Naive thymus-derived CD8-positive, alpha-beta T cell (primary cell): ENCODE measurements at places on chromosomes 7 and 10.

GRCh38 chr7:47931005-47932004, 17.0 kb downstream of the PKD1L1 start:
- no peak for DNase-seq

- no peak for DNase-seq
Observed at GRCh38 chr10:49279015-49279880, 19.7 kb upstream of the C10orf71 start.

DNA sequence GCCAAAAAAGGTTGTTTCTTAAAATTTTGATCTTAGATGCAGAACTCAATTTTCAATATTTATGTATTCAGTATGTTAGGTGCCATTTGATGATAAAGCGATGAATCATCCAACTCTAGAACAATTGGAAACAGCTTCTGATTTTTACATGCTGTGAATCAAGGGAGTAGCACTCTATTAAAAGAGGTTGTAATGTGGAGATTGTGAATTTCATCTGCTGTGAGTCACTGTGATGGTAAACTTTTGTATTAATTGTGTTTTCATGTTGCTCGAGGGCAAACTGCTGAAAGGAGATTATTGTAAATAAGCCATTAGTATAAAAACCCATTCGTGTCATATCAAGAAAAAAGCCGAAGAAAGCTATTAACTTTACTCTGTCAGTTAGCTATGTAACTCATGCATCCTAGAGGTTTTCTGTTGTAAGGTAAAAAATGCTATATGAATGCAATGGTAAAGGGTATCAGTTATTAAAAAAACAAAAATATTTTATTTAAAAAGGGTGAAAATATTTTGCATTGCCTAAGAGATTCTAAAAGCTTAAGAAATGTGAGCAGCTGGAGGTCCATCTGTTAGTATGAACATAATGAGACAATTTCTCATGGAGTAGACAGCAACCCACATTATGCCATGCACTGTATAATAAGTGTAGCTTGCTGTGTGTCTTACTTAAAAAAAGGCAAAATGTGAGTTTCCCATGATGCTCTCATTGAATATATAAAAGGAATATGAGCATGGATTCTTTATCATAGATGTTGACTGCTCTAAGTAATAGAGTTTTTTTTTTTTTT, 511.0 kb upstream of the PCDH15 start:
- DNase-seq, result no peak

GRCh38 chr10:33423154-33423529, 88.7 kb upstream of the NRP1 start:
- no peak for DNase-seq

GRCh38 chr7:150927956-150928344, 50.2 kb downstream of the KCNH2 start:
- DNase-seq, result no peak

GRCh38 chr7:17939606-17940301, 540 bp downstream of the SNX13 start:
- DNase-seq, result peak; percentile 36

GRCh38 chr7:132249256-132249971, 326.9 kb downstream of the PLXNA4 start:
- no peak for DNase-seq

GRCh38 chr10:117996709-117997108, 50.0 kb downstream of the RAB11FIP2 start:
- no peak for DNase-seq

DNA sequence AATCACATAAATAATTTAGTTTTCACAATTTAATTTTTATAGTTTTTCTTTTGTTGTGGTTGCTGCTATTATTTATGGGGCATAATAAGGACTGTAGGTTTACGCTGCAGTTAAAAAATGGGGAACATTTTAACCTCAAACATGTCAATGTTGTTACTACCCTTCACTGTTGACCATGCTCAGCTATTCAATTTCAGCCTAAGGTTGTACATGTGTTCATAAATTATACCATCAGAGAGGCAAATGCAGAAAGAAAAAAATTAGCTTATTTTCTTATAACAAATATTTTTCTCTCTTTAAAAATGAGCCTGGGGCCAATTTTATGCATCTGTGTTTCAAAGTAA, 110.1 kb upstream of the PITRM1 start:
- DNase-seq, result no peak

GRCh38 chr7:157411580-157411979, 74.8 kb downstream of the DNAJB6 start:
- DNase-seq, result no peak

GRCh38 chr7:1109581-1110310, 21.8 kb downstream of the GPER1 start:
- DNase-seq, result no peak

DNA sequence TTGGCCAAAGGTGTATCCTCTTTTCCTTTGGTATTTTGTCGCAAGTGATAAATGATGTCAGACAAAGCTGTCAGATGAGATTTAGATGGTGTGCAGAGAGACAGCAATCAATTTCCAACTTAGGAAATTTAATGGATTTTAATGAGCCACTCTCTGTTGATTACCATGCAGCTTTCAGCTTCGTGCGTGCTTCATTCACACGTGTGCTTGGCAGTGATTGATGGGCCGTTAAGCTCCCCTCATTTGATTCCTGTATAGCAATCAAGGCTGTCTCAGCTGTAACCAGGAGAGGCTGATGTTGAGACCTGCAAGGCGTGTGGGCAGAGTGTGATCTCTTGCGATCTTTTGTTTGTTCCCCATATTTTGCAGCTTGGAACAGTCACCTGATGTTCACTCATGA, 439.6 kb downstream of the CALN1 start:
- DNase-seq, result no peak

- no peak for DNase-seq
Observed at GRCh38 chr10:116973371-116973905, 31.5 kb downstream of the SHTN1 start.

DNA sequence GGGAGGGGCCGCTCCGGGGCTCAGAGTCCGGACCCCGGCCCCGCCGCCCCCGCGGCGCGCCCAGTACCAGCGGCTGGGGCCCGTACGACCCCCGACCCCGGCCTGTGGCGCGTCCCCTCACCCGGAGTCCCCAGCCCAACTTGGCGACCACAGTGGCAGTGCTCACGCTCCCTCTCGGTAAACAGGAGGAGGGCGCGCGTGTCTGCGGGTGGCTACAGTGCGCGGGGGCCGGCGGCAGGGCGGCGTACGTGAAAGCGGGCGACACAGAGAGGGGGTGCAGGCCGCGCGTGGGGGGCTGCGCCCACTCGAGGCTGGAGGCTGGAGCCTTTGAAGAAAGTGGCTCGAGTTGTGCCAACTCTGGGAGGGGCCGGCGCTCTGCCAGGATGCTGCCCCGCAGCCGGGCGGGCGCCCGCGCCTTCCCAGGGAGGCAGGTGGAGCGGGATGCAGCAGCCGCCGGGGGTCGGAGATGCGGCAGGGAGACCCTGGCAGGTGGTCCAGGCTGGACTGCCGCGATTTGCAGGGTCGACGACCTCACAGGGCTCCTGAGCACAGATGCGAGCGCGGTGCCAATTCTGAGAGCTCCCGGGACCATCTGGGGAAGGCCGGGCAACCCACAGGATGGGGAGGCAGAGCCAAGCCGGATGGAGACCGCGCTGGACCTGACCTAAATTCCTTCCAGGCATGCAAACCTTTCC, 655 bp downstream of the PTPRE start:
- DNase-seq, result no peak

DNA sequence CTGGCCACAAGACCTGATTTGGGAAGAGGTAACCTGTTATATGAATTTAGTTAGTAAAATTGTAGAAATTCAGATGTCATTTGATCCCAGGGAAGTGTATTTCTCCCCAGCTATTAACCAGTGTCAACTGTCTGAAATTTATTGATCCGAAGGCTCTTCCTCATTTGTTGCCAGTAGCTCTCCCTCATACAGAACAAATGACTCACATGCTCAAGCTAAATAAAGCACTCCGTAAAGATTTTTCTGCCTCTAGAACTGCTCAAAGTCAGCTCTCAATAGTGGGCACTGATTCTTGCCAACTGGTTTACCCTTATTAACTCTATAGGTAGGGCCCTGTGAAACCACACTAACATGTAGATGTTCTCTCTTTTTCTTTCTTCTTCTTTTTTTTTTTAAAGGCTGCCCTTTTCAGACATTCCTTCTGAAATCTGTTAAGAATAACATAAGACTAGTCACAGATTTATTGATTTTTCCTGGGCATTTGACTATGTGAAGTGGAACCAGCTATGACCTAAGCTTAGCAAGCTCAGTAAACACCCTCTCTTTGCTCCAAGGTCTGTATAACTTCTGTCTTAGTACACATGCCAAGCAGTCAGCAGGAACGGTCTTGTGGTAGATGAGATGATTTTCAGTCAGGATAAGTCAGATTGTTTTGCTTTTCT, 21.8 kb downstream of the RPA3 start:
- DNase-seq, result no peak

DNA sequence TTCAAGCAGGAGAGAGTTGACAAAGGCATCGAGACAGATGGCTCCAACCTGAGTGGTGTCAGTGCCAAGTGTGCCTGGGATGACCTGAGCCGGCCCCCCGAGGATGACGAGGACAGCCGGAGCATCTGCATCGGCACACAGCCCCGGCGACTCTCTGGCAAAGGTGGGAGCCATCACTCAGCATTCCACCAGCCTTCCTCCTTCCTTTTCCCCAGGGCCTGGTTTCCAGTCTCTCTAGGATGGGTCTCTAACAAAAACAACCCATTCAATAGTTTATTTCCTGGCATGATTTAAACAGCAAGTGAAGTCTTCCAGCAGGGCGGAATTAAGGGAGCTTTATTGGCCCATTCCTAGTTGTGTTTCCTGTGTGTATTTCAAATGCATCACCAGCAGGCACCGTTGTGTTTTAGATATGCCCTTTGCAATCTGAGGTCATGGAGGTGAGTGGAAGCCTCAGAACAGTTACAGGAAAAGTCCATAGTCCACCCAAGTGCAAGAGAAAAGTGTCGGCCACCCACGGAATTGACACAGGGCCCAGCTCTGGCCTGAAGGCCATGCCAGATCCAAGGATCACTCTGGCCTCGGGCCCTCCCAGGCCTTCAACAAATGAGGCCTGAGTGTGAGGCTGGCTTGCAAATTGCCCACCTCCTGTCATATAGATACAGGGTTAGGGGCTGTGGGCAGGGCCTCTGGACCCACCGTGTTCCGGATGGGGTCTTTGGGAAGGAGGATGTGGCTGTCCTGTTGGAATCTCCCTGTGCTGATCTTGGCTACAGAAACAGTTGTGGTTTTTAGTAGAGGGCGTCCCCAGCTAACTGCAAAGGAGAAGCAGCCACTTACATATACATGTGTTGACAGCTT, 46.9 kb upstream of the TRIM8 start:
- DNase-seq, result no peak

GRCh38 chr7:13067036-13067435, 379.6 kb downstream of the ARL4A start:
- no peak for DNase-seq

GRCh38 chr7:101900103-101900502, 82.7 kb downstream of the CUX1 start:
- DNase-seq, result no peak

- DNase-seq, result no peak
Observed at GRCh38 chr7:27199849-27200760, at the start of gene HOXA13. HOXA13 (minus strand) TSS chr7:27200091; CDS start chr7:27200077, 14 bp downstream.

GRCh38 chr7:67821116-67821515, 824.5 kb downstream of the TYW1 start:
- no peak for DNase-seq

DNA sequence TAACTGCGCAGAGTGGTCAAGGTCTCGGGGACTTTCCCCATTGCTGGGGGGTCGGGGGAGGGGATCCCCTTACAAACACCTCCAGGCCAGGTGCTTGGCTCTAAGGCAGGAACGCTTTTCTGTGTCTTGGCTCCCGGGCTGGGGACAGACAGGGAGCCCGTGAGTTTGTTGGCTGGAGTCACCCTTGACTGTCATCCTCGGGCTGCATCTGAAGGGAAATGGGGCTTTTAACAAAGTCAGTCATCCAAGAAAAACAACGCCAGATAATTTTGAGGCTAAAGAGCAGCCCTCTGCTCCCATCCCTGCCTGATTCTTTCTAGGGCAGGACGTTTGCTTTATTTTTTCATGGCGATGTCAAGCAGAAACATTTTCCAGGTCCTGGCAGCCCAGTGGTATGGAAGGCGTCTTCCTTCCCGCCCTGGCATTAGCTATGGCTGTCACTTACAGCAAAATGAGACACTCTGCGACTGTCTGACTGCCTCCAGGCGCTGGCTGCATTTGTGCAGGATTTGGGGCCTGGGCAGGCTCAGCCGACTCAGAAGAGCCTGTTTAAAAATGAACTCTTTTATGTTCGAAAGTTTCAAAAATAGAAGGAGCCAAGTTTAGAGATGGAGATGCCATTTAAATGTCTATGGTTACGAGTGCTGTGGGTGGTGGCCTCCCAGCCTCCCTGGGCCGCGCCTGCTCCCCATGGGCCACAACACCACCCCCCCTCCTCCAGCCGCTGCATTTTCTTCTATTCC, 54.7 kb upstream of the TNS3 start:
- no peak for DNase-seq

GRCh38 chr7:3191548-3191947, 109.5 kb upstream of the SDK1 start:
- DNase-seq, result no peak

GRCh38 chr10:97338041-97338440, 3.5 kb upstream of the FRAT2 start:
- no peak for DNase-seq

DNA sequence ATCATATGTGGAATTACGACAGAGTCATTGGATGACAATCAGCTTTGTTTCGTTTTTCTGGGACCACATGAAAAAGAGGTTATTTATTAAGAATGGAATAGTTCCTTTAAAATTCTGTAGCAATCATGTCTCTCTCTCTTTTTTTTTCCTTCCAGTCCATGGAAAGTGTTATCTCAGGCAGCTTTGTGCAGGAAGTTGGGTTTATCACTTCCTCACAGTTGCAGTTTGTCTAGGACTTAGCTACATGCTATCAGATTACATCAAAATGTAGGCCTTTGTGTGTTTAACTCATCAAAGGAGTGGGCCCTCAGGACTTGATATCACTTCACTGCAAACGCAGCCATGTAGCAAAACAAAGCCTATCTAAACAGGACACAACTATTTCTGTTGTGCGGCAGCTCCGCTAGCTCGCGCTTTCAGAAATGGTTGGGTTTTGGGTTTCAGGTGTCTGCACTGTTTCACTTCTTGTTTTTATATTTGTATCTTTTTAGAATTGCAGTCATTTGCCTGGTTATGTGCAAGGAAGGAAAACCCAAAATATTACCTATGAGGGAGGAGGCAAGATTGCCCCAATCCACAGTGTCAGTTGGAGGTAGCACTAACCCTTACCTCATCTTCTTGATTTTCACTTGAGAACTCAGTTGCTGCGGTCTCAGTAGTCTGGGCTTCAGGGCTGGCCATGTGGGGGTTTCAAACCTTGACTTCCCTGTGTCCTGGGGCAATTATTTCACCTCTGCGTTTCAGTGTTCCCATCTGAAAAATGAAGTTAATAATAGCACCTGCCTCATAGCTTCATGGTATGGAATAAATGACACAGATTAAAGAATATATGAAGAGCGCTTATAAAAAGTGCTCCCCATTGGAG, 66.7 kb downstream of the HHEX start:
- DNase-seq, result peak; percentile 26
